AML-193 (cell line): ENCODE measurements at places on chromosomes 16 and 17.
A peak's percentile ranks its signal among the peaks of the same experiment; 100 is the strongest.

- peak; percentile 5 for DNase-seq
These were observed 29.5 kb downstream of the SBK1 start for GRCh38 chr16:28321700-28322411.

- no peak for DNase-seq
These were observed 53.4 kb downstream of the ACTG1 start for GRCh38 chr17:81459224-81459623.

DNA sequence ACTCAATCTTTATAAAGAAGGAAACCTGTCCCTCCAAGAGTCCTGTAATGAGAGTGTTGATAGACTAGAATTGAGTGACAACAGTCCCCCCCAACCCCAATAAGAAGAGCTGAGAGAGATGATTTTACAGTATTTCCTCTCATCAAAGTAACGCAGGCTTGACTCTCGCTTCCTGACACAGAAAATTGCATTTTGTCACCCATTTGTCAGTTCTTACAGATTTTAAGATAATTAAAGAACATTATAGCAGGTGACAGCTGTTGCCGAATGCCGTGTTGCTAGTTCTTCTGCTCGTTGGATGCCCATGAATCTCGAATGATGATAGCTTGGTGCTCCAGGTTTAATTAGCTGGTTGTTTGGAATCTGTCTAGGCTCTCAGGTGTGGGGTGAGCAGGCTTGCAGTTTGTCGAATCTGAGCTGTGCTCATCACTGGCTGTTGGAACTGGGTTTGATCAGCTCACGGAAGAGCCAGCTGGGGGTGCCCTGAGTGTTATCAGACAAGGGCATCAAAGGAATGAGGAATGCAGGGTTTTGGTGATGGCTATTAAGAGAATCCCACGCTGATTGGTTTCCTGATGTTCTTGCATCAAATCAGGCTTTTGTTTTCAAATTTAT, 84.8 kb upstream of the CPHXL start:
- no peak for DNase-seq

- no peak for DNase-seq
These were observed 18.5 kb upstream of the RHOT1 start for GRCh38 chr17:32123782-32124181.

- DNase-seq: no peak
These were observed 25.0 kb downstream of the LGALS3BP start for GRCh38 chr17:78954684-78955083.

GRCh38 chr17:14808425-14808824, 456.7 kb downstream of the PMP22 start:
- DNase-seq: no peak

DNA sequence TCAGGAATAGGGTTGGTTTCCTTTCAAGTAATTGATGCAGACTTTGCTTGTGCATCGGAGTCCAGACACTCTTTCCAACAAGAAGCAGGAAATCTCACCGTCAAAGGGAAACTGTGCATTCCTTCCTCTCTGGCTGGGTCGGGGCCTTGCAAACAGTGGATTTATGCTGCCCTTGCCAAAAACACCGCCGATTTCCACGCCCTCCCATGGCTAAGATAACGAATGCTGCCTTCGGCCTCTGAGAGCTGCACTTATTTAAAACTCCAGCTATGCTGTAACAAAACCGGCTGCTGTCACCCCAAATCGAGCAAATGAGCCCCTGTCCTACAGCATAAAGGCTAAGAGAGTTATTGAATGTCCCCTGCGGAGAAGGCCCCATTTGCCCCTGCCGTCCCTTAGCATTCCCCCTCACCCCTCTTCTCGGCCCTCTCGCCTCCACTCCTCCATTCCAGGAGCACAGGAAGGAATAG, 275.5 kb upstream of the IRX5 start:
- no peak for DNase-seq

- DNase-seq: peak; percentile 36
These were observed at the start of gene MGAT5B for GRCh38 chr17:76868176-76868668. Gene MGAT5B (plus strand): TSS chr17:76868404. CDS start chr17:76869030, 626 bp downstream.

GRCh38 chr16:26951950-26952349, 114.8 kb upstream of the C16orf82 start:
- no peak for DNase-seq

DNA sequence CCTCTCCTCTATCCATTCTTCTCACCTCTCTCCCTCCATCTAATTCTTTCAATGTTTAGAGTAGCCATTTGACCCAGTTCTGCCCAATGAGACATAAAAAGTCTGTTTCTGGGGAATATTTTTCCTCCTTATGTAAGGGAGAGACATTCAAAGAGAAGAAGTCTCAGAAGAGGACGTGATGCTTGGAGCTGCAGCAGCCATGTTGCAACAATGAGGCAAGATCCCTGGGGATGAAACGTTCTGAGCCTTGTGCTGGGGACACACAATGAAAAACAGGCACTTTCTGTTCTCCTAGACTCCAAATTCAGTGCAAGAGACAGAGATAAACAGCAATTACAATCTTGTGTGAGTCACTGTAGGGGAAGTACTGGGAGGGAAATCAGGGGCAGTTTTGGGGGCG, 130.8 kb downstream of the FOXL1 start:
- no peak for DNase-seq

DNA sequence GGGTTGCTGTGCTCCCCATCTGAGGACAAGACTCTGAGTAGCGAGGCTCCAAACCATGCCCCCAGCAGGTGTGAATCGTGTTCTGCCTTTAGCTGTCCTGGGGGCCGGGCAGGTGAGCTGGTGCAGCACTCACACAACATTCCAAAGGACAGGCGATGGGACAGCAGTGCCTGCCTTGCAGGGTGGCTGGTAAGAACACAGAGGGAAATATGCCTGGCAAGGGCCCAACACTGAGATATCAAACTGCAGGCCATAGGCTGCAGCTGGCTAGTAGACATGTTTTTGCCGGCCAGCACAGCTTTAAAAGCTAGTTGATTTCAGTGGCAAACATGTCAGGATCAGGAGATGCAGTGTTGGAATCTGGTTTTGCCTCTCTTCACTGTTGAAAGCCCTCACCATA, 23.6 kb downstream of the CLEC16A start:
- no peak for DNase-seq

GRCh38 chr17:43880420-43880991, 26.8 kb downstream of the MPP2 start:
- DNase-seq: peak; percentile 15

GRCh38 chr16:77882358-77882757, 94.0 kb downstream of the VAT1L start:
- no peak for DNase-seq

DNA sequence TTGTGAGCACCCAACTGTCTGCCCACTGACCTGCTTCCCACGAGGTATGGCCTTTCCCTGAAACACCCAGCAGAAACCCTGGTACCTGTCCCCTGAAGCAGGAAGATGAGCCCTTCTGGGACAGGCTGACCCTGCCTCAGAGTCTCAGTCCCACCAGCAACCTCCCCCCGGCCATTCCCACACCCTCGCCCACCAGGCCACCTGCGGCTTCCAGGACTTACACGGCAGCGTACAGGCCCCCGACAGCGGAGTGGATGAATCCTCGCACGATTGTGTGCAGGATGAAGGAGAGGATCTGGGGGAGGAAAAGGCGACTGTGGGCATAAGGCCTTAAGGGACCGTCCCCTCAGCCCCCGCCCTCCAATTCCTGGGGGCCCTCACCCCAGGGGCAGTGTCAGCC, 15.4 kb upstream of the PITPNA start:
- DNase-seq: no peak

GRCh38 chr17:55660178-55660886, 62.3 kb downstream of the TMEM100 start:
- no peak for DNase-seq

- DNase-seq: peak; percentile 42
These were observed 586 bp downstream of the GLYR1 start for GRCh38 chr16:4846503-4846900.

GRCh38 chr16:2841606-2842339, 11.7 kb downstream of the ZG16B start:
- no peak for DNase-seq

DNA sequence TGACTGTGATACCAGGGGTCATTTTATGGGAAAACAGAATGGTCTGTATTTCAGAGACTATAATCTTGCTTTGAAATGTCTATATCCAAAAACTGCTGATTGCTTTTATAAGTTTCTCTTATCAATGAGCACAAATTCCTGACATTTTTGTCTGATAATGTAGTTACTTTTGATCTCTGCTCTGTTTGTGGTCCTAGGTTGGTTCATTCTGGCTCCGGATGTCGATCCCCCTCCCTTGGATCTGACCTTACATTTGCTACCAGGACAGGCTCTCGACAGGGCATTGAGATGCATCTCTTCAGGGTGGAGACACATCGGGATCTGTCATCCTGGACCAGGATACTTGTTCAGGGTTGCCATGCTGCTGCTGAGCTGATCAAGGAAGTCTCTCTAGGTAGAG, 27.3 kb upstream of the VPS4A start:
- no peak for DNase-seq

GRCh38 chr17:79892457-79893241, 53.4 kb upstream of the CBX4 start:
- DNase-seq: no peak

DNA sequence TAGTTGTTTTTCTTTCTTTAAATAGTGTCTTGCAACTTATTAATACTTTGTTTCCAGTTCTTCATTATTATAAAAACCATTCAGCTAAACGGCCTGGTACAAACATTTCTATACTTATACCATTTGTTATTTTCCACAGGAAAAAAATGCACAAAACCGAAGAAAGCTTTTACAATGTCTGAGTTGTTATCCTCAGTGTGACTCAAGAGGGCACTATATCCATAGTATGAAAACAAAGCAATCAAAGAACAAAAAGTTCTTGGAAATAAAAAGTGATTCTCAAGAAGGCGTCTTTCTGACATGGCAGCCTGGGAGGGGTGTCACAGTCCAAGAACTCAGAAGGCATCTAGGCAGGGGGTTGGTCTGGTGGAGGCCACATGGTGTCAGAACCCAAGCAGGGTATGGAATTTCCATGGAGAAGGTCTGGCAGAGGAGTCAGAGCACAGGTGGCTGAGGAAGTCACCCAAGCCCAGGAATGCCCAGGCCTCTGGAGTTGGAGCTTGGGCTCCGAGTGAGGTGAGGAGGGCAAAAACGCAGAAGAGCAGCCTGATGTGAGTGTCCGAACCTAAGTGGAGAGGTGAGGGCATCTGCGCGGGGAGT, 70.9 kb upstream of the ATP2A3 start:
- DNase-seq: no peak

DNA sequence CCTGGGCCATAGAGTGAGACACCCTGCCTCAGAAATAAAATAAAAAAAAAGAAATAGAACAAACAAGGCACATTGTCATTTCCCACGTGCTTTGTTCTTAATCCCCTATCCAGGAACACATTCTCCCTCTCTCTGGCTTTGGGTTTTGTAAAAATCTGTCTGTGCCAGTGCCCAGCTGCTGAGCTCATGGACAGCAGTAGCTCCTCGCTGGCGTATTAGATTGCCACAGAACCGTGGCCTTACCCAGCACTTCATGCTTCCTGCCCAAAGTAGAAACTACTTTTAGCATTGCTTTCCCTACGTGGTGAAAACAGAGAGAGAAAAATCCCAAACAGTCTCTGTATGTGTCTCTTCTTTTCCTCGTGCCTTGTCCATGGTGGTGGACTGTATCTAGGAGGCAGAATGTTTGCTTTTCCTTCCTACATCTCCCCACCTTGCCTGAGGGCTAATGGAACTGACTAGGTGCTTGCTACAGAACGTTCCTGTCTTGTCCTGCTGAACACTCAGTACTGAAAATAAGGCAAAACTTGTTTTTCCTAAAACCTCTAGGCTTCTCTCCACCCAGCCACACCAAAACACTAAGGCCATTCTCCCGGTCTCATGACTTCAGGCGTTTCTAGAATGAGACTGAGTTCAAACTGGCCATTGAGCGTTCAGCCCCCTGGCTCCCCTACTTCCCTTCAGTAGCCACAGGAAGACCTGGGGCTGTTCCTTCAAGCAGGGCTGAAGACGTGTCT, 26.1 kb downstream of the MNT start:
- DNase-seq: no peak

- DNase-seq: no peak
These were observed 19.4 kb downstream of the TMEM94 start for GRCh38 chr17:75475851-75476250.

- DNase-seq: peak; percentile 54
These were observed 491 bp downstream of the SLC25A19 start for GRCh38 chr17:75288770-75289114.

DNA sequence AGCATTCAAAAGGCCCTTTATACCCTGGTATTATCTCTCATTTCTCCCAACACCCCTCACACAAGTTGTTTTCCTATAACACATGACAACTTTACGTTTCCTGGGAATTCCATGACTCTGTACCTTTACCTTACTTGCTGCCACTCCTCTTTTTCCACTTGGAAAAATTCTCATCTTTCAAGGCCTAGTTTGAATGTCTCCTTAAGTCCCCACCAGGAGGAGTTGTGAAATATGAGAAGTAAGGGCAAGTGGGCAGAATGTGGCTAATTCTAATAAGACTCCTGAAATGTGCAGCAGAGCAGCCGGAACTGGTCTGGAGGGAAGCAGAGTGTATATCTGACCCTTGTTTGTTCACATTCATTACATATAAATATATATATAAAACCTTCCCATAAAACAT, 39.7 kb downstream of the BRCA1 start:
- DNase-seq: no peak

GRCh38 chr17:39531252-39531651, 70.0 kb downstream of the CDK12 start:
- no peak for DNase-seq
